ENCODE measurements at places on chromosomes 16 and 17. TPM values are rescaled to one million over a fixed set of nuclear protein-coding genes. Genes with fewer than 3 reads are reported as not detected.

MSLN gene
- total RNA-seq, result not detected

COIL gene
- 10.0 TPM for total RNA-seq

ARHGAP44 gene
- total RNA-seq, result 0.57 TPM

P2RX5 gene
- 0.19 TPM for total RNA-seq

SLC16A11 gene
- total RNA-seq, result 0.44 TPM

TMEM238L gene
- not detected for total RNA-seq

KRTAP4-4 gene
- total RNA-seq, result not detected

LRRC36 gene
- 0.38 TPM for total RNA-seq

TCAP gene
- 0.49 TPM for total RNA-seq

TMEM220 gene
- 1.1 TPM for total RNA-seq

DNAH2 gene
- total RNA-seq, result 0.49 TPM

CD2BP2 gene
- 51.8 TPM for total RNA-seq

HSPB9 gene
- total RNA-seq, result not detected

KRTAP4-6 gene
- not detected for total RNA-seq

KREMEN2 gene
- total RNA-seq, result not detected

NPIPA3 gene
- 0.16 TPM for total RNA-seq

TBC1D3E gene
- not detected for total RNA-seq

OR3A3 gene
- not detected for total RNA-seq

PIK3R5 gene
- not detected for total RNA-seq

MPO gene
- under 0.01 TPM for total RNA-seq

KRT10 gene
- 3.0 TPM for total RNA-seq

OTOA gene
- 0.06 TPM for total RNA-seq

CD300E gene
- total RNA-seq, result not detected

METTL23 gene
- 16.9 TPM for total RNA-seq

RNF43 gene
- total RNA-seq, result not detected

SLC46A1 gene
- total RNA-seq, result 3.6 TPM

PPY gene
- total RNA-seq, result not detected

SENP3 gene
- total RNA-seq, result 62.7 TPM

DHX40 gene
- 48.0 TPM for total RNA-seq

FGF11 gene
- total RNA-seq, result 0.16 TPM

USP32 gene
- 27.0 TPM for total RNA-seq

COPZ2 gene
- 9.1 TPM for total RNA-seq

YBX2 gene
- not detected for total RNA-seq

Measured in bladder microvascular endothelial cell (primary cell).